Activated T-cell treated with anti-CD3 and anti-CD28 coated beads, Interleukin-2, amount 50 U/mL, for 72 hours (primary cell): ENCODE measurements at places on chromosomes 4 and X.

DNA sequence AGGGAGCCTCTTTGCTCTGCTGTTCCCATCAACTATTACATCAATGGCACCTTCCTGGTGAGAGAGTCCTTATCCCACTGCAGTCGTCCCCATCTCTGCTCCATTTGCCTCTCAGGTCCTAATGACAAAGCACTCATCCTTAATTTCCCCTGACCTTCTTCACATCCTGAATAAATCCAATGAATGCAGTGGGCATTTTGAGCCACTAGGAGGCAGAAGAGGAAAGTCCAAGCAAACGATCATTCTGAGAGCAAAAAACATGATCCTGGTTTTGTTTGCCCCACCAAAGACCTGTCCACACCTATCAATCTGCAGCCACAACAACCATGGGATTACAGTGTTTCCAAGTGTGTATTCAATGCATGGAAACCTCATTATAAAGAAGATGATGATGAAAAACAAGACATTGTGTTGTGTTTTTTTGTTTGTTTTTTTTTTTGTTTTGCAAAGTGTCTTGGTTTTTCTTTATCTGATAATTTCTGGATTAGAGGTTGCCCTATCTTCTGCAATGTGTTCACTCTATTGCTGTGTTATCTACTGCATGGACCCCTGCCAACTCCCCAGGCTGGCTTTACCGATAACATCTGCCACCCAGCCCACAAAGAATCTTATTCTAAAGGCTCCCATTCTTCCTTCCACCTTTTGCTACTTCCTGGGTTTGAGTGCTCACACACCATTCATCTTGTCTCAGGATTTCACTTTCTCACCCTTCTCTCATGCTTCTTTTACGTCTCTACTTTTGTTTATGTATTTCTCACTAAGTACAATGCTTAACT lies 207.2 kb downstream of the NLGN4X start:
- no peak overlapping the region for H3K4me3 ChIP-seq
- no peaks in the 10 kb centered on the region for H3K36me3 ChIP-seq
- DNase-seq = peak; percentile 11
- no peak overlapping the region for H3K27ac ChIP-seq

DNA sequence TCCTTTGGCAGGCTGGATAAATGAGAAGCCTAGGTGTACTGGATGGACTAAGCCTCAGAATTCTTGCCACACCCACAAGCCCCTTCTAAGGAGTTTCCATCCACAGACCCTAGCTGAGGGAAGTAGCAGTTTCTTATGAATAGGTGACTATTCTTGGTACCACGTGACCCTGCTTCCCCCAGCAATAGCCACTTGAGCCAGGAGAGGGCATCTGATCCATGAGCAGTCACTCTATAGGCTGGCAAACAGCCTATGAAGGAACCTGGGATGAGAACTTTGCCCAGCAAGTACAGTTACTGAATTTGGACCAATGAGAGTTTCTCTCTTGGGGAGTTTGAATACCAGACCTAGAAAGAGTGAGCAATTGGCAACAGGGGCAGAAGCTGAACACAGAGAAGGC lies 84.0 kb downstream of the RTL9 start:
- H3K27me3 ChIP-seq = peaks cover 69% of the 10 kb centered on the region
- H3K36me3 ChIP-seq = no peaks in the 10 kb centered on the region
- H3K4me1 ChIP-seq = no peaks in the 10 kb centered on the region
- no peak overlapping the region for H3K27ac ChIP-seq
- DNase-seq = no peak

DNA sequence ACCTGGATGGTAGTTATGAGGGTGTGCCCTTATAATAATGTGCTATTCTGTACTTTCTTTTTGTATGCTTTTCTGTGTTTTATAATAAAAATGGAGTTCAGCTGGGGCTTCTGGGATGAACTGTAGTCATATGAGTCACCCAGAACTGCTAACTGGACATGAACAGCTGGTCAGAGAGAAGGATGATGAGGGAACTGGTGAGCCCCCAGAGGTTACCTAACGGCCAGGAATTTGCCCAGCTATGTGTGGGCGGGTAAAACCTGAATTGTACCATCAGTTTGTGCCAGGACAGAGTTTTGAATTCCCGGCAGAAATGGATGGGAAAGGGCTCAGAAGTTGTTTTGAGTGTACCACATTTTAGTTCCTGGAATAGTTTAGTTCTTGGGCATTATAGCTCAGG lies 138.0 kb upstream of the USP9X start:
- no peak overlapping the region for H3K4me3 ChIP-seq
- H3K4me1 ChIP-seq = peaks cover 9% of the 10 kb centered on the region
- peaks cover 45% of the 10 kb centered on the region for H3K27me3 ChIP-seq
- peaks cover 7% of the 10 kb centered on the region for H3K36me3 ChIP-seq
- H3K27ac ChIP-seq = no peak overlapping the region

- no peaks in the 10 kb centered on the region for H3K36me3 ChIP-seq
- H3K27me3 ChIP-seq = no peaks in the 10 kb centered on the region
- H3K4me3 ChIP-seq = no peak overlapping the region
These were observed 47.6 kb downstream of the ABCG2 start for GRCh38 chr4:88110826-88111225.

GRCh38 chr4:47451657-47452056 lies 11.8 kb downstream of the COMMD8 start:
- no peak for DNase-seq
- H3K36me3 ChIP-seq = peaks cover 4% of the 10 kb centered on the region
- H3K27ac ChIP-seq = no peak overlapping the region
- no peaks in the 10 kb centered on the region for H3K27me3 ChIP-seq
- no peaks in the 10 kb centered on the region for H3K4me1 ChIP-seq
